Osteoblast (primary cell): ENCODE measurements at places on chromosomes 3 and 15. TPM values are rescaled to one million over a fixed set of nuclear protein-coding genes. Genes with fewer than 3 reads are reported as not detected.

- DNase-seq = peak; percentile 90
Observed at GRCh38 chr3:4994823-4995499, 15.7 kb downstream of the BHLHE40 start.

DNA sequence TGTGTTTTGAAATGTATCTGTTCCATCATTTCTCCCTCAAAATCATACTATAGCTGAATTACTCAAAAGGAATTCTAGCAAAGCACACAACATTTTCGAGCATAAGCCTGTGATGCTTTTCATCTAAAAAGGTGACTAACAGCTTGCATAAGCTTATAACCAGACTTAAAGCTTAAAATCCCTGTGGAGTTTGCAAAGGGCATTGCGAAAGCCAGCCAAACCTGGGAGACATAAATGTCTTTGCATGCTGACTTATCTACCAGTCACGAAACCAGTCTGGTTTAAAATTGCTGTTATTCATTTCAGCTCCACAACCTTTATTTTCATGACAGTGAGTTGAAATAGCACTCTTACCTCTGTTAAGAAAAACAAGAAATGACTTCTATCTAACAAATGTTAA is 35.6 kb upstream of the LIPC start:
- peak; percentile 80 for DNase-seq

DNA sequence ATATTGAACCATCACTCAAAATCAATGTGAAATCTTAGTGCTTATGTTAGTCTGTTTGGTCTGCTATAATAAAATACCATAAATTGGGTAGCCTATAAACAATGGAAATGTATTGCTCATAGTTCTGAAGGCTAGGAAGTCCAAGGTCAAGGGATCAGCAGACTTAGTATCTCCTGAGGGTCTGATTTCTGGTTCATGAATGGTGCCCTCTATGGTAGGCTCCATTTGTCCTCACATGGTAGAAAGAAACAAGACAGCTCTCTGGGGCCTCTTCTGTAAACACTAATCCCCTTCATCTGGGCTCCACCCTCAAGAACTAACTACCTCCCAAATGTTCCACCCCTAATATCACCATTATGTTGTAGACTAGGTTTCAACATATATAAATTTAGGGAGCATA is 15.0 kb upstream of the EOMES start:
- DNase-seq = no peak

DNA sequence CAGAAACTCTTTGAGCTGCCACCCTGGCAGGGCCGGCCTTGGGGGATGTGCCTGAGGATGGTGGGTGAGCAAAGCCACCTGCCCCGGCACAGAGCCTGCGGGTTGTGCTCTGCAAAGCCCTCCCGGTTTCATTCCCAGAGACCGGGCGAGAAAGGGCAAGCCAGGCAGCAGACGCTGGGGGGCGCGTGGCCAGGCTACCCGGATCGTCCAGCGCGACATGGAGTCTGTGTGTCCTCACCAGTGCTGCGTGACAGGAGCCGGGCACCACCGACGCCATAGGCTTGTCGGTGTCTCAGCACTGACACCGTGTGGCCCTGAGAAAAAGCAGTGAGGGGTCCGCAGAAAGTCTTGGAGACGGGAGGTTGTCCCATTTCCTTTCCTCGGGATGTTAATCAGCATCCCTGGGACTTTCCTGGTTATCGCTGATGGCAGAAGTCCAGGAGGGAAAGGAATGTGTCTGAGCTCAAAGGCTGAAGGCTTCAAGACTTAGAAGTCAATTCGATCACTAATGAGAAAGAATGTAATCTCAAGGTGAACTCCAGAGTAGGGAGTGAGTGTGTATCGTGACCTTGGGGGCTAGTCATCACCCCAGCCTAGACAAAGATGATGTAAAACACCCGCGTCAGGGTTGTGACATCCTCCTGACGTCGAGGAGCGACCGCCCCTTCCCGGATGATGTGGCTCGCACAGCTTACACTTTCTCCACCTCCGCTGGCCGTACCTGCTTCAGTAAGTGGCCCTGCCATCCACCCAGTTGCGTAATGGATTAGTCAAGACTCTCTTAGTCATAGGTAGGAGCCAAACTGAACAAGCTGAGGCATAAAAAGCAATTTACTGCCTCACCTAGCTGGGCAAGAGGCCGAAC is 36.3 kb upstream of the PLA2G4E start:
- DNase-seq = peak; percentile 86

DNA sequence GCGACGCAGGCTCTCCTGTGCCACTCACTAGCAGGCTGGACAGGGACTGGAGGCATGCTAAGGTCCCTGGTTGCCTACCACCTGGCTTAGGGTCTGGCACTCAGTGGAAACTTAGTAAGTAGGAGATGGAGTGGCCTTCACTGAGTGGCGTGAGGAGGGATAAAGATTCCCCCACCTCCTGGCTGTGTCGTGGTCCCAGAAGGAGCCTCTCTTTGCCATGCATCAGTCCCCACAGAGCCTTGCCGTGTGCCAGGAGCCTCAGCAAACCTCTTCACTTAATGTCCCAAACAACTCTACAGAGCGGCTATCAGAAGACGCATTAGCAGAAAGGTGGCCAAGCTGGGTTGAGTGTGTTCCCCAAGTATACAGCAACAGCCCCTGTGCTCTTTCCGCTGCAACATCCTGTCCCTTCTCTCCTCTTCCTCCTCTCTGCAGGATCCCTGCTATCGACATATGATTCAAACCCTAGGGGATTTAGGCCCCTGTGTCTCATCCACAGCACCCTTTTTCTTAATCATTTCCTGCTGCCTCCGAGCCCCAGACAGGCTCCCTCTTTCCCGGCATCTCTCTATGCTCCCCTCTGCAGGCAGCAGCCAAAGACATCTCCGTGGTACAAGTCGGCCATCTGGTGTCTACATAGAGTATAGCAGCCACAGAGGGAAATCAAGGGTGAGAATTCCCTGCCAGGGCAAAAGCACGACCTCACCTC is 66.7 kb downstream of the SLC6A1 start:
- peak; percentile 94 for DNase-seq

- no peak for DNase-seq
Observed at GRCh38 chr3:170753421-170754310, 116.3 kb downstream of the RPL22L1 start.

GRCh38 chr15:89419370-89419984 is 76.9 kb downstream of the RHCG start:
- peak; percentile 73 for DNase-seq

GRCh38 chr3:45657853-45658252 is 31.3 kb upstream of the SACM1L start:
- no peak for DNase-seq

DNA sequence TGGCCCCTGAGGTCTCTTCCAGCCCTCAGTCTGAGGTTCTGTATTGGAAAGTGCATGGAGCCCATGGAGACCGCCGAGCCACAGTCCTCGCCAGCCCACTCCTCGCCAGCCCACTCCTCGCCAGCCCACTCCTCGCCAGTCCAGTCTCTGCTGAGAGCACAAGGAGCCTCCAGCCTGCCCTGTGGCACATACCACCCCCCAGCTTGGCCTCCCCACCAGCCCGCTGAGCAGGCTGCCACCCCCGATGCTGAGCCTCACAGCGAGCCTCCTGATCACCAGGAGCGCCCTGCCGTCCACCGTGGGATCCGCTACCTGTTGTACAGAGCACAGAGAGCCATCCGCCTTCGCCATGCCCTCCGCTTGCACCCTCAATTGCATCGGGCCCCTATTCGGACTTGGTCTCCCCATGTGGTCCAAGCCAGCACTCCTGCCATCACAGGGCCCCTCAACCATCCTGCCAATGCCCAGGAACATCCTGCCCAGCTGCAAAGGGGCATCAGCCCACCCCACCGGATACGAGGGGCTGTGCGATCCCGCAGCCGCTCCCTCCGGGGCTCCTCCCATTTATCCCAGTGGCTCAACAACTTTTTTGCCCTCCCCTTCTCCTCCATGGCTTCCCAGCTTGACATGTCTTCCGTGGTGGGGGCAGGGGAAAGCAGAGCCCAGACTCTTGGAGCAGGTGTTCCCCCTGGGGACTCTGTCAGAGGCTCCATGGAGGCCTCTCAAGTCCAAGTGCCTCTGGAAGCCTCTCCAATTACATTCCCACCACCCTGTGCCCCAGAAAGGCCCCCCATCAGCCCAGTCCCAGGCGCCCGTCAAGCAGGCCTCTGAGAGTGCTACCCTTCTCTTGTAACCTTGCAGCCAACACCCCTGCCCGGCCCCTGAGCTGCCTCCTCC is 40.9 kb downstream of the PML start:
- peak; percentile 23 for DNase-seq

DNA sequence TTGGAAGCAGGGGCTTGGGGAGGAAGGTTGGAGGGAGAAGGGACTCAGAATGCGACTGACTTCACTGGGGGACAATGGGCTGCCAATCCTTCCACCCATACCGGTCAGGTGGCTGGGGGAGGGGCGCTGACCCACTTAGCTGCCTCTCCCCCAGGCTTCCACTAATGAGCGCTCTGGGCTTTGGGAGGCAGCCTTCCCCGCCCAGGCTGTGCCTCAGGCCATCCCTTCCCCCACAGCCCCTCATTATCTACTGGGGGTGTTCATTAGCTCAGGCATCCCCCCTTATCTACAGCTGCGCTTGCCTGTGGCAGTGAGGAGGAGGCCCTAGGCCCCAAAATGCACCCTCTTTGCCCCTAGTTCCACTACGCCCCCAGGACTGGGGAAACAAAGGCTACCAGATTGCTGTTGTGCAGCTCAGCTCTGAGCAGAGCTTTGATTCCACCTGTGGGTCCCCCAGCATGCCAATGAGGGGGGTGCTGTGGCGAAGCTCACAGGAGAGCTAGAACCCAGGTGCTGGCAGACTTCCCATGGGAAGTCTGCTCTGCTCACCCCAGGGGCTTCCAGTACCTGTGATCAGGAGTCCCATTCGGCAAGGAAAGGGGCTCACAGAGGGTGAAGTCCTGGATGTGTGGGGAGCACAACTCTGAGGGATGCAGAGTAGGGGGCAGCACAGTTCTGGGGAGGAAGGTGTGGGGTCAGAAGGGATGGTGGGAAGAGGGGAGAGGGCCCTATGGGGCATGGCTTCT is 29.4 kb upstream of the SEMA3F start:
- peak; percentile 78 for DNase-seq

DNA sequence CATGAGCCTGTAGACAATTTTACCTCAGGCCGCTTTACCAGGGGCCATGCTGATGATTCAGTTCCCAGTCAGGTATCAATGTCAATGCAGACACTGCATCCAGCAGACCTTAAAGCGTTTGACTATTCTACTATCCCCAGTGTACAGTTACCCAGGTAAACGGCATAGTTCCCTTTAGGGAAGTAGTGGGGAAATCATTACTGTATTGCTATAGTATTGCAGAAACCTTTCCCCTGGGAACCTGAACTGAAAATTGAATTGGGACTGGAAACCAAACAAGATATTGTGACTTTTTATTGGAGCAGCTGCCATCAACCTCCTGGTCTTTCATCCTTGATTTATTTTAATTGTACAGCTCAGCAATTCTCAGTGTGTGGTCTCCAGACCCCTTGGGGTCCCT is 6.6 kb upstream of the INAFM2 start:
- no peak for DNase-seq

DNA sequence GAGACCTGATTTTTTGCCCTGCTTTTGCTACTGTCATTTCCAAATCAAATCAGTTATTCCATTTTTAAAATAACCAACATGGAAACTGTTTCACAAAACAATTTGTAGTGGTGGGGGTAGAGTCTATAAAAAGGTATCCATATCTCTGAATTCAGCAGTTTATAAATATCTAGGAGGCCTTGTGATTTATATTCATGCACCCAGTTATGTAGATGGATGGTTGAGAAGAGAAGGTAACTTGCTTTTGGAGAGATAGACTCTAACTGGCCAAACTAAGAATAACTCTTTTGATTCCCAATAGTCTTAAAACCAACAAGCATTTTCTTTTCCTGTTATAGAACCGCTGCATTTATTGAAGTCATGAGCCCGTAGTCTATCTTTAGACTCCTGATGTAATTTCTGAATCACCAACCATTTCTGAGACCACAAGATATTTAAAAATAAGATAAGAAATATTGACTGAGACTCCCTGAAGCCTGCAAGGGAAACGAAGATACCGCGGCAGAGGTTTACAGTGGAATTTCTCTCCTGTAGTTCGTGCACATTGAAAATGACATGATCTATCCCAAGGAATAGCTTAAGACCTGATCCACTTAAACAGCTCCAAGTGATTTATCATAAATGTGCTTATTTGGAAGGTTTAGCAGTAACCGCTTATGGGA is 68.5 kb downstream of the SAMMSON start:
- DNase-seq = no peak

DNA sequence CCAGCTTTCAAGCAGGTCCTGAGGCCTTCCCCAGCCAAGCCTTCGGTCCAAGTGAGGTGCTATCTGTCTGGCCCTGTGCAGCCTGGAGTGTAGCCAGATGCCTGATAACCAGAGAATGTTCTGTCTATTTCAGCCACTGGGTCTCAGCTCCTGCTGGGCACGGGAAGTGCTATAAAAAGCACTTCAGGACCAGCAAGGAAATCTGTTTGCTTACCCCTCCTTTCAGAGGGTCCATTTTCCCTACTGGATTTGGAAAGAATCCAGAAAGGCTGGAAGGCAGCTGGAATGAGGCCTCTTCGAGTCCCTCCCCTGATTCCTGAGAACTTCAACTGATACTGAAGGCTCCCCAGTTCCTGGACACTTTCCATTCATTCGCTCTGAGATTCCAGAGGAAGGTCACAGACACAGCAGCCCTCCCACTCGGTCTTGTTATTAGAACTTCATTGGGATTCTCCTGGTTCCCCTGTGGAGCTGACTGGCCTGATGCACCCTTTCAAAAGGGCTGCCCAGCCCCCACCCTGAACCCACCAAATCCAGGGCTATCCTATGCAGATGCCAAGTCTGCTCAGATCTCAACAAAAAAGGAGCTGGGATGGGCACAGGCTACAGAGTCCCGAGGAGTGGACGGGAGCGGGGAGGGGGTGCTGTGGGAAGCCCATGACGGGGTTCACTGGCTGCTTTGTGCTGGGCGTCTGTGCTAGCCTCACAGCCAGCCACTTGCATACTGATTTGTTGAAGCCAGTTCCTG is 70.4 kb downstream of the UMPS start:
- no peak for DNase-seq

GRCh38 chr3:4151859-4152258 is 151.3 kb upstream of the SETMAR start:
- DNase-seq = no peak

GRCh38 chr3:156317462-156318074 is 197.2 kb downstream of the KCNAB1 start:
- peak; percentile 39 for DNase-seq

- peak; percentile 96 for DNase-seq
Observed at GRCh38 chr3:171809861-171810628, at the start of gene PLD1. PLD1 (minus strand) TSS chr3:171810483; CDS start chr3:171738051, 72,432 bp downstream.

DNA sequence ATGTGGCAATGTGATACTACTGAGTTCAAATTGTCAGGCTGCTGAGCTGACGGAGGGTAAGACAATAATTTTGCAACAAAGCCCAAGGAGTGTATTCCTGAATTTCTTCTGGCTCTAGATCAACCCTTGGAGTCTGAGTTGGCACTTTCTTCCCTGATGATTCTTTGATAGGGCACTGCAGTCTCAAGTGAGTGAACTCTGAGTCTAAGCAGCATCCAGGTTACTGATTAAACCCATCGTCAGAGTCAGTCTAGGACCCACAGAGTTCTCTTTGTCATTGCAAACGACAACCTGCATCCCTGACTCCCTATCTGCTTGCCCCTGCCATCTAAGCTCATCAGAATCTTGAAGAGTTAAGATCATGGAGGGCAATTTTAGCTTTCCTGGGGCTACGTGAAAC is 58.6 kb downstream of the MME start:
- DNase-seq = no peak

GUCA1C gene
- total RNA-seq = not detected in 2 replicates

MYZAP gene
- under 0.01 TPM in 1 of 2 replicates, not detected in the other for total RNA-seq

PLXND1 gene
- 126 and 134 TPM in 2 replicates for total RNA-seq

NMNAT3 gene
- total RNA-seq = 0.36 and 0.59 TPM in 2 replicates

IL1RAP gene
- 14.7 and 14.8 TPM in 2 replicates for total RNA-seq

ZNF860 gene
- 0.59 and 0.72 TPM in 2 replicates for total RNA-seq

FETUB gene
- not detected in 2 replicates for total RNA-seq

SYNPR gene
- total RNA-seq = not detected in 2 replicates

ZNF501 gene
- total RNA-seq = 6.5 and 7.2 TPM in 2 replicates

SLC35G2 gene
- total RNA-seq = 8.0 and 9.7 TPM in 2 replicates

DZIP1L gene
- total RNA-seq = 32.7 and 42.3 TPM in 2 replicates
